Heart left ventricle (tissue), 16 donors: ENCODE measurements at places on chromosomes 1 and 21. TPM values are rescaled to one million over a fixed set of nuclear protein-coding genes. Genes with fewer than 3 reads are reported as not detected.

DNA sequence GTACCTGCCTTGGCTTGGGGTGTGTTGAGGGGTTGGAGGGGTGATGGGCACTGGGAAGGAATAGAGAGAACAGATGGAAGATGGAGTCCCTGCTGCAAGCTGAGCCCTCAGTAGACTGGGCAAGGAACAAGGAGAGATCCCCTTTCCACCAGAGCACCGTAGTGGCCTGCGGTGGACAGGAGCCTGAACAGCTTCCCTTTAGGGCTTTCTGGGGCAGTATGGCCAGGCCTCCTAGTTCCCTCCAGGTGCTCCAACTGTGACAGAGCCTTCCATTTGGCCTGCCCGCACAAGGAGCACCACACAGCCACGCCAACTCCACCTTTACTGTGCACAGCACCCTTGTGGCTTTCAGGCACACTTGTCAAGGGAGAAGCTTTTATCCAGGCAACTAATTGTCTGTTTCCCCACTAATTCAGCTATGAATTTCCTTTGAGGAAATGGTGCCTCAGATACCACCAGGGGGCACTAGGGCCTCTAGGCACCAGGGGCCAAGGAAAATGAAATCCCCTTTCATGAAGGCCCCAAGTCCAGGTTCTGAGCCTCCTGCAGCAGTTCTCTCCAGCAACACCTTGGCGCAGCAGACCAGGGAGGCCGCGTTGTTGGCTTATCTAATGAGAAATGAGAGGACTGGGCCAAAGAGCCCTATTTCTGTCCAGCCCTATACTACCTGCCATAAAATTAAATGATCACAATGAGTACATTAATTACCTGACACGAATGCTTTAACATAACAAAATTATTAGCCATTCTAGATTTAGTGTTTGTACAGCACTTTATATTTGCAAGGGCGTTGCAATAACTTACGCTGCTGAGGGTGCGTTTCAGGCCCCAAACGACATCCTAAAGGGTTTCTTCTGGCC is 23.1 kb upstream of the ERI3 start:
- DNase-seq = peak; percentile 35

DNA sequence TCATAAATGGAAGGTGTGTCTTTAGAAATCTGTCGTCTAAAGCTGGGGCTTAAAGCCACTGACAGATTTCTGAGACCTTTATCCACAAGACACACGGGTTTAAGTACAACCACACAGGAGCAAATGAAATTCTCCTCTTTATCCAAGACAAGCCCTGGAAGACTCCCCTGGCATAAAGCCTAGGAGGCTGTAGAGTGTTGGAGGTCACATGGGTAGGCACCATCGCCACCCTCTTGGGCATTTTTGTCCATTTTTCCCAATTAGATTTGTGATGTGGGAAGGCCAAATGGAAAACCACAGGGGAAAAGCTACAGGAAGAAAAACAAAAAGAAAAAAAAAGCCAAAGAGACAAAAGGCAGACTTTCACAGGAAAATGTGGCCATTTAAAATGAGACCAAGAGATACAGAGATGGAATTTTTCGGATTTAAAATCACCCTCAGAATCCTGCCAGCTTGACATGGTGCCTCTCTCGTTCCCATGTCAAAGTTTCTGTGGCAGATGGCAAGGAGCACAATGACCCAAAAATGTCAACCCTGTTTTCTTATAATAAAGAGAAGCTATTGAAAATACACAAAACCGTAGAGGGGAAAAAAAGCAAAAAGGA is 91.9 kb downstream of the PLD5 start:
- DNase-seq = no peak

DNA sequence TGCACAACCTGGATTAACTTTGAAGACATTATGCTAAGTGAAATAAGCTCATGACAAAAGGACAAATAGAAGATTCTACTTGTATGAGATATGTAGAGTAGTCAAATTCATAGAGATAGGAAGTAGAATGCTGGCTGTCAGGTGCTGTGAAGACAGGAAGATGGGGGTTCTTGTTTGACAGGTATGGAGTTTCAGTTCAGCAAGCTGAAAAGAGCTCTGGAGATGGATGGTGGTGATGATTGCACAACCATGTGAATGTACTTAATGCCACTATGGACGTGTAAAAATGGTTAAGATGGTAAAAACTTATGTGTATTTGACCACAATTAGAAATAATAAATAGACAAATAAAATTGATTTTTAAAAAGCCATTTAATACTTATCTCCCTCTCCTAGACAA is 169.8 kb upstream of the DUSP10 start:
- DNase-seq = no peak

- no peak for DNase-seq
These were observed 730 bp downstream of the ZCCHC17 start for GRCh38 chr1:31297277-31298247.

DNA sequence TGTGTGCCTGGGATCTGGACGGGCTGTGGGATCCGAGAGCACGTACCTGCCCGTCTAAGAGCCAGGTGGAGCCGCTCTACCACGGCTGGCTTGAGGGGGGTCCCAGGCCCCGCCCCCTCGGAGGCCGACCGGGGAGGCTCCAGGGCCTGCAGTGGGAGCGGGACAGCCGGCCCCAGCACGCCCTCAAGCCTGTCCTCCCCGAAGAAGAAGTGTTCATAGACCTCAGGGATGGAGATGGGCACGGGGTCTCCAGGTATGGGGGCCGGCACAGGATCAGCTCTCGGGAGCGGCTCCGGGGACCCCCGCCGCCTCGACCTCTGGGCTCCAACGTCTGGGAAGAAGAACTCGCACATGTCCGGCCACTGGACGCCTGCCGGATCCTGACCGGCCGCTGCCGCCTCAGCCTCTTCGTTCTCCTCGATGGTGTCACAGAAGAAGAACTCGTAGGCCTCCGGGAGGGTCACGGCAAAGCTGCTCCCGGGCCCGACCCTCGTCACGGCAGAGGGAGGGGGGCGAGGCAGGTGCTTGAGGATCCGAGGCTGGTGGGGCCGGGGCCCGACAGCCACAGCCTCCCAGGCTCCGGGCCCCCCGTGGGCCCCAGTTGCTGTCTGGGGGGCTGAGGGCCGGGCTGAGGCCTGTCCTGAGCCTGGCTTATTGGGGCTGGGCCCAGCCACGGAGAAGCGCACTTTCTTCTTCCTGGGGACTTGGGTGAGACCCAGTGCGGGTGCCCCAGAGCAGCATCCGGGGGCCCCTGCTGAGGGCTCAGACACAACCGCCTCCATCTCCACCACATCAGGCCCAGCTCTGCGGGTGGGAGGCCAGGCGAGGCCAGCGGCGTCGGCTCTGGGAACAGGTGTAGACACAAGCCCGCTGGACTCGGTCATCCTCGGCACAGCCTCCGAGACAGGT is 2.8 kb downstream of the PERM1 start:
- no peak for DNase-seq

GRCh38 chr1:240413732-240414131 is 198.2 kb downstream of the GREM2 start:
- DNase-seq = no peak

NPPA gene
- 295 TPM for total RNA-seq
